ENCODE measurements at places on chromosomes 1 and 21.
A peak's percentile ranks its signal among the peaks of the same experiment; 100 is the strongest.

- H3K4me3 ChIP-seq, result no peak overlapping the region
- H3K4me1 ChIP-seq, result no peaks in the 10 kb centered on the region
- no peaks in the 10 kb centered on the region for H3K27me3 ChIP-seq
Observed at GRCh38 chr21:30672985-30673650, 30.5 kb downstream of the KRTAP20-3 start.

DNA sequence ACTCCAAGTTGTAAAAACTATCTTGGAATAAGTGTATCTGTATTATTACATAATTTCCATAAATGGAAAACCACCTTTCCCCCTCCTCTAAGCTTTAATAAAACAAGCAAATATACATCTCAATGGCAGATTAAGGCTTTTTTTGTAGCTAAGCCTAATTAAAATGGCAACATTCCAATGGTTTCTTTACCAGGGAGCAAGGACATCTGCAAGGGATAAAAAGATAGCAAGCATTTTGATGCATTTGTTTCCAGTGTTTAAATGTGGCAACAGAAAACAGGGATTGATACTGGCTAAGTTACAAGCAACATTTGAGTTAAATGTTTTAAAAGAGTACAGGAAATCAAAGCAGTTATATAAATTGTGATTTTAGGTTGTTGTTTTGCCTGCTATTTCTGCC is 1012.7 kb downstream of the ADGRL2 start:
- H3K4me3 ChIP-seq, result no peak overlapping the region
- no peaks in the 10 kb centered on the region for H3K4me1 ChIP-seq
- no peak for DNase-seq
- no peaks in the 10 kb centered on the region for H3K36me3 ChIP-seq
- H3K27ac ChIP-seq, result no peak overlapping the region
- H3K27me3 ChIP-seq, result no peaks in the 10 kb centered on the region

GRCh38 chr1:5916572-5917280 is 75.5 kb downstream of the NPHP4 start:
- no peaks in the 10 kb centered on the region for H3K27me3 ChIP-seq
- no peak for DNase-seq
- no peak overlapping the region for H3K4me3 ChIP-seq
- H3K36me3 ChIP-seq, result no peaks in the 10 kb centered on the region

DNA sequence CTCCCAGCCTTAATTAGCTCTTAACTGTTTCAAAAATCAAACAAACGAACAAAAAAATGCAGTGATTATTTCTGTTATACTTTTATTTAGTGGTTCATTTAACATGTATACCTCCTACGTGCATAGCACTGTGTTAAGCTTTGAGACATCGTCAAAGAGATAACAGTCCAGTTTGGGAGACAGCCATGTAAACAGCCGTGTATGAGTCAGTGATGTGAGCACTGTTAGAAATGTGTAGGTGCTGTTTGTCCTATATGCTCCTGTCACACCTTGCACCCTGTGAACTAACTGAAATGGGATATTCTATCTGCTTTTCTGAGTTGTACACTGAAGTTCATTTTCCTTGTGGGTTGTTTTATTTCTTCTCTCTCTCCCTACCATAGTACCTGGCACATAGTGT is 109.7 kb upstream of the CACYBP start:
- no peak overlapping the region for H3K4me3 ChIP-seq
- H3K27me3 ChIP-seq, result no peaks in the 10 kb centered on the region
- no peaks in the 10 kb centered on the region for H3K4me1 ChIP-seq
- H3K27ac ChIP-seq, result no peak overlapping the region
- no peaks in the 10 kb centered on the region for H3K36me3 ChIP-seq
- DNase-seq, result no peak

DNA sequence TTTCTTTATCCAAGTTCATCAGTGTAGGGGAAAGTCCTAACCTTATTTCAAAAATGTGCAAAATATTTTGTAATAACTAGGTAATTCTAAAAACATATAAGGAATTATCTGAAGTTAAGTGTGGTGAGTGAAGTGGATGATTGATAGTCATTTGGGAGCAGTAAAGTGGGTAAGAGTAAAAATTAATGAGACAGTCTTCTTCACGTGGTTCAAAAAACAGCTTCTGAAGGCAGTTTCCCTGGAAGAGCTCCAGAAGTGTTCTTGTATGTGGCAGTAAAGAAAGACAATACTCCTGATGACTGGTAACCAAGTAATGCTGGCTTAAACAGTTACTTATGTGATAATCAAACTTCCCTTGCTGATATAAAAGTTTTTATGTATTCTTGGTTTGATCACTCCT is 50.3 kb downstream of the LEPR start:
- no peaks in the 10 kb centered on the region for H3K4me1 ChIP-seq
- no peaks in the 10 kb centered on the region for H3K27me3 ChIP-seq
- H3K4me3 ChIP-seq, result no peak overlapping the region
- no peak overlapping the region for H3K27ac ChIP-seq
- no peaks in the 10 kb centered on the region for H3K36me3 ChIP-seq

DNA sequence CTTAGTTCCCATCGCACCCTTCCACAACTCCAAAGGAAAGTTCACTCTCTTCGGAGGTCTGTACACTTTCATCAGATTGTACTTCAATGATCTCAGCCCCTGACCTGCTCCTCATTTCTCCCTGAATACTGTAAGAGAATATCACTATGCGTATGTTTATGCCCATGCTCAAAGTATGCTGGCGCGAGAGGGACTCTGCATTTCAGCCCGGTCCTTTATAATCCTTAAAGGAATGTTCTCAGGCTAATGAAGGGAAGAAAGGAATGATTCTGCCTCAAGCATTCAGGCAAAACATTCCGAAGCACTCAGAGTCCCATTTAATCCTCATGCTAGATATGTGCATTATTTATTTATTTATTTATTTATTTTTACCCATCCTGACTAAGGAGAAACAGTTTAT is 76.8 kb downstream of the PLD5 start:
- H3K27me3 ChIP-seq, result no peaks in the 10 kb centered on the region
- no peak for DNase-seq
- no peaks in the 10 kb centered on the region for H3K4me1 ChIP-seq
- H3K4me3 ChIP-seq, result no peak overlapping the region
- no peaks in the 10 kb centered on the region for H3K36me3 ChIP-seq

GRCh38 chr1:150464422-150464826 is 22.8 kb upstream of the TARS2 start:
- H3K4me3 ChIP-seq, result no peak overlapping the region
- H3K27ac ChIP-seq, result no peak overlapping the region
- peaks cover 4% of the 10 kb centered on the region for H3K36me3 ChIP-seq
- no peaks in the 10 kb centered on the region for H3K4me1 ChIP-seq
- peak; percentile 71 for DNase-seq

DNA sequence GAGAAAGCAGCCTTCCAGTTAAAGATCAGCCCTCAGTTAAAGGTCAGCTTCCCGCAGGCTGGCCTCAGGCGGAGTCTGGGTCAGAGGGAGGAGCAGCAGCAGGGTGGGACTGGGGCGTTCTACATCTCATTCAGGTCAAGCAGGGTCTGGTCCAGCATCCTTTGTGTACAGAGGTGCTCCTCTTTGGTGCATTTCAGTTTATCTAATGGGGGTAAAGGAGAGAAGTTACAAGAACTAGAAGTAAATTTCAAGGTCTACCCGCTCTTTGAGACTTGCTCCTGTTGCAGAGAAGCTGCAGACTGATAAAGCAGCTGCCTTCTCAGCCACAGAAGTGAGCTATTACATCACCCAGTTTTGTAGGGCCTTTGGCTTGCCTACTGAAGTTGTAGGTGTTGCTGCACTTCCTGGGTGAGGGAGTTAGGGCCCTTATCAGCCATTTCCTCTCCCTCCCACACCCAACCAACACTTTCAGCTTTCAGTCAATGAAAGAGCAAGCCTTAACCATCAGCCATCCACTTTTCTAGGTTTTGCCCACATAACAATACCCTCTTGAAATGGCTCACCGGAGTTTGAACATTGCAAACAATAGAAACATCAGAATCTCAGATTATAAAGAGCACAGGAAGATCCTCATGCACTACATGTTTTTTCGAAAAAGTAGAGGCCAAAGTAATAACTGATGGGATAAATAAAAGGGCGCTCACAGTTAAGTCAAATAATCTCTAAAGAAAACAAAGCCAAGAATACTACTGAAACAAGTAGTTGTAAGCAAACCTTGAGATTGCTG is 2.8 kb upstream of the NUP210L start:
- H3K4me1 ChIP-seq, result no peaks in the 10 kb centered on the region
- DNase-seq, result no peak
- no peak overlapping the region for H3K27ac ChIP-seq

DNA sequence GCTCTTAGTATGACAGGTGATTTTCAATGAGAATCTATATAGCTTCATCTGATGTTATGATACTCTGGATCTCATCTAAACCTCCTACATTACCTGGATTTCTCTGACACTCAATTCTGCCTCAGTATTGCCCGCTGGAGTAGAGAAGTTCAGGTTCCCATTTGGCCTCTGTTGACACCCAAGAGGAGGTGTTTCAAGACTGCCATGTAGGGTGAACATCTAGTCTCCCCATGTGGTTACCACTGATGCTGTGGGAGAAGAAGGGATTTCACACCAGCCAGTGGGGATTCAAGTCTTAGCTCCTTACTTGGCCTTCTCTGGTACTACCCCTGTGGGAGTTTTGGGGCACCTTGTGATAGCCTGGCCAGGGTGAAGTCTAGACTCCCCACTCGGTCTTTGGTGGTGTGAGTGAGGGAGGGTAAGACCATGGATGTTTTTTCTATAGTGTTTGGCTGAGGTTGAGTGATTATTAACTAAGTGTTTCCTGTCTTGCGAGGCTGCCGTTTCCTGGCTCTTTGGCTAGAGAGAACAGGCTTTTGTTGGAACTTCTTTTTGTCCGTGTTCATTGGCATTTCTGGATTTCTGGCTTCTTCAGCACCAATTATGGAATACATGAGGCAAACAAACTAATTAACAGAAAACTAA is 90.7 kb downstream of the RHOU start:
- DNase-seq, result no peak
- H3K4me3 ChIP-seq, result no peak overlapping the region

DNA sequence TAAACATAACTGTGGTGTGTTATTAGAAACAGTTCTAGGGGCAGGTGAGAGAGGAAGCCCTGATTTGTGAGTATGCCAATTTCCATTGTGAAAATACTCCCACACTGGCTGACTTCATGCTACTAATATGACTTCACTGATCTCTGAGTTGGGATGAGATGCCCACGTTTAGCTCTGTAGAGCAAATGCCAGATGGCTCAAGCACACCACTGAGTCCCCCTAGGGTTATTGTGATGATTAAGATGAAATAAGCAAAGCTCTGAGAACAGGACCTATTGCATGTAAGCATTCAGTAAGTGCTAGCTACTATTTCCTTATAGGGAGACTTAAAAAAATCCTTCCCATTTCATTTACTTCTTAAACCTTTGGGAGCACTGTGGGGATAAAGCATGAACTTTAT is 117.6 kb downstream of the CENPF start:
- no peaks in the 10 kb centered on the region for H3K4me1 ChIP-seq
- H3K4me3 ChIP-seq, result no peak overlapping the region
- DNase-seq, result no peak
- no peaks in the 10 kb centered on the region for H3K27me3 ChIP-seq
- H3K36me3 ChIP-seq, result no peaks in the 10 kb centered on the region

DNA sequence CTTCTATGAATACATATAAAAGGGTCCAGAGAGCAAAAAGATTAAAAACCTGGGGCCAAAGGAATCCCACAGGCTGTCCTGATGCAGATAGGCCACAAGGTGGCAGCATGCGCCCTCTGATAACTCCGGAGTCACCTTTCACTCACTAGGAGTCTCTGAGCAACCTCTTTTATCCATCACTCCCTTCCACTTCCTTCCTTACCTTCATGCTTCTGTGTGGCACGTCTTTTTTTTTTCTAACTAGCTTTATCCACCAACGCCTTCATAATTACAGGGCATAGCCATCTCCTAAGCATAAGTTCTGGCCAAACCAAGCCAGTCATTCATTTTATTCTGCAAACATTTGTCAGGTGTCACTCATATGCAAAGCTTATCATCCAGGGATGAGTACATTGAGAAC is 3.9 kb upstream of the PGLYRP4 start:
- no peak overlapping the region for H3K4me3 ChIP-seq
- H3K27ac ChIP-seq, result no peak overlapping the region
- no peaks in the 10 kb centered on the region for H3K27me3 ChIP-seq

Data from colonic mucosa (tissue), 4 donors.